ENCODE measurements at places on chromosomes 12 and 14. TPM values are rescaled to one million over a fixed set of nuclear protein-coding genes. Genes with fewer than 3 reads are reported as not detected.

DNA sequence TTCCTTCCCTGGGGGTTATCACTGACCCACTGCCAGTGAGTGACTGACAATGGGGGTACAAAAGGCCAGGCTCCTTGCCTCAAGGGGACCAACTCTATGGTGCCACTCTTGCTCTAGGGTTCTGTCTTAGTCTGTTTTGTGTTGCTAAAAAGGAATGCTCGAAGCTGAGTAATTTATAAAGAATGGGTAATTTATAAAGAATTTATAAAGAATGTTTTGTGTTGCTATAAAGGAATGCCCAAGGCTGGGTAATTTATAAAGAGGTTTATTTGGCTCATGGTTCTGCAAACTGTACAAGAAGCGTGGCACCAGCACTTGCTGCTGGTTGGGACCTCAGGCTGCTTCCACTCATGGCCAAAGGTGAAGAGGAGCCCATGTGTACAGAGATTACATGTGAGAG, 15.8 kb upstream of the RASSF8 start:
- H3K4me3 ChIP-seq, result no peak overlapping the region
- H3K27me3 ChIP-seq, result no peaks in the 10 kb centered on the region
- H3K27ac ChIP-seq, result no peak overlapping the region

DNA sequence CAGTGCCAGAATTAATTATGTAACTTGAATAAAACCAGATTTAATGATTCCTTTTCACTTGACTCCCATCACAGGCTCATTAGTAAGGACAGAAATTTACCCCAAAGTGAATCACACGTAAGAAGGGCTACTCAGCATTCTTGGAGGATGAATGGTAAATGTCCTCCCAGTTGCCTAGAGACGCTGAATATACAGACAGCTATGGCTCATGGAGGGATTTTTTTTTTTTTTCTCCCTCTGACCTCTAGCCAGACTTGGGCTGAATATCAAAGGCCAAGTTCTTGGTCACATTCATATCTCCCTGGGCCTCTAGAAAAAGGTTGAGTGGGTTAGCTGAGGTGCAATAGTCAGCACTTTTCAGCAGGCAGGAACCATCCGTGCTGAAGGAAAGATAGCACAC, 77.5 kb downstream of the PHLDA1 start:
- peak overlapping the region; percentile 59 for H3K27ac ChIP-seq
- H3K4me1 ChIP-seq, result peaks cover 74% of the 10 kb centered on the region
- H3K36me3 ChIP-seq, result no peaks in the 10 kb centered on the region
- H3K27me3 ChIP-seq, result no peaks in the 10 kb centered on the region
- H3K4me3 ChIP-seq, result no peak overlapping the region

DNA sequence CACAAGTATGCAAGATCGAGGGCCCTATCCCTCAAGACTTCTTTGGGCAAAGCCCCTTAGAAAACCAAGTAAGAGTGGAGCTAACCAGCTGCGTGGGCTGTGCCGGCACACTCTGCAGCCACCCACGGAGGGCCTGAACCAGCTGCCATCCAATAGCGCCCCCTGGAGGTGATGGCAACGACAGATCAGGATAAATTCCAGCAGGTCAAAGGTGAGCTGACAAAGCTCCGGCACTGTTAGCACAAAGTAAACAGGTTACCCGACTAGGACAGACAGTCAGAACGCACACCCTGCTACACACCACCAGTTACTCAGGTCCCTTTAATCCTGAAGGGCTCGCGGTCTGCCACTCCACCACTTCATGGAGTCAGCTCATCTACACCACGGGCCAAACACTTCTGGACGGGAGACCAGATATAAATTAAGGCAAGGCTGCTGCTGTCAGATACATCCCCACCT, 4.9 kb downstream of the ZBTB39 start:
- no peak overlapping the region for H3K27ac ChIP-seq
- H3K36me3 ChIP-seq, result peaks cover 34% of the 10 kb centered on the region
- H3K27me3 ChIP-seq, result no peaks in the 10 kb centered on the region
- peaks cover 12% of the 10 kb centered on the region for H3K4me1 ChIP-seq
- no peak overlapping the region for H3K4me3 ChIP-seq

DNA sequence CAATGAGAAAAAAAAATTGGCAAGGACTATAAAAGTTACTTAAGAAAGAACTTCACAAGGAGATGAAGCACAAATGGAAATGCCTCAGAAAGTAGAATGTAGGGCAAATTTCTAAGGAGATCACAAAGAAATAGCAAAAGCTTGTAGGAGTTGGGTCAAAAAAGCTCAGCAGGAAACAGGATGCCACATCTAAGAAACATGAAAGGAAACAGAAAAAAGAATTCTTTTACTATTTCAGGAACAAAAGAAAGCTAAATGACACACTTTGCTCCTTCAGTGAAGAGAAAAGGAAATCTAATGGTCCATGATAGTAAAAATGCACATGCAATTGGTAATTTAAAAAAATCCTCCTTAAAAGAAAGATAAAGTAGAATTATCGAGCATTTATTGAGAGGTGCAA, 452.1 kb upstream of the GARIN6 start:
- no peak for DNase-seq
- no peaks in the 10 kb centered on the region for H3K27me3 ChIP-seq
- peaks cover 17% of the 10 kb centered on the region for H3K4me1 ChIP-seq

GRCh38 chr12:52010692-52011601, 4.2 kb downstream of the TAMALIN start:
- H3K36me3 ChIP-seq, result peaks cover 5% of the 10 kb centered on the region
- H3K4me3 ChIP-seq, result no peak overlapping the region
- peaks cover 39% of the 10 kb centered on the region for H3K4me1 ChIP-seq
- H3K27me3 ChIP-seq, result peaks cover 68% of the 10 kb centered on the region

ALDH1L2 gene
- total RNA-seq, result 3.5 TPM

DNA sequence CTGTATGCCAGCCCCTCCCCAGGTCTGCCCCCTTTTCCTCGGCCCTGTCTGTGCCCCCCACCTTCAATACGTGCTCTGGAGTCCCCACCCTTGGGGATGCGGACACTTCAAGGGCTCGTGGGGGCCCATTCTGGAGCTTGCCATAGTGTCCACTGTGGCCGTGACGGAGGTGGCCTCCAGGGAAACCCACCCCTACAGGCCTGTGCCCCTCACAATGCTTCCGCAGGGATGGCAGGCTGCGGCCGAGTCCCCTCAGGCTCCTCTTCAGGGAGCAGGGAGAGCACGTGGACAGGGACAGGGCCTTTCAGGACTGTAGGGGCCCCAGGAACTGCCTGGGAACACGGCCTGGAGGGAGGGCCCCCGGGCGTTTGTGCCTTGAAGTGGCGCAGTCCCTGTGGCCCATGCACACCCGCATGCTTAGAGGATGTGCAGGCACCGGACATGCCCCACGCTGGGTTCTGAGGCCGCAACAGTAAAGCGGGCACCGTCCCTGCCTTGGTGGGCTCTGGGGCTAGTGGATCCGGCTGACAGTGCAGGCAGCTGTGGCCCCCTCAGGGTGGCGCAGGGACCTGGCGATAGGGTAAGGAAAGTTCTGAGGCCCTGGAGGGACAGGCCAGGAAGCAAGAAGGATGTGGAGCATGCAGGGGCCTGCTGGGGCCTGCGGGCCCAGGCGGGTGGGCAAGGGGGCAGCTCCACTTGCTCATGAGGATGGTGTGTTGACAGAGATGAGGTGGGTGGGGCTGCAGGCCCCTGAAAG, 209.0 kb upstream of the RTL1 start:
- no peak overlapping the region for H3K27ac ChIP-seq
- H3K4me1 ChIP-seq, result peaks cover 13% of the 10 kb centered on the region
- no peak overlapping the region for H3K4me3 ChIP-seq
- H3K36me3 ChIP-seq, result no peaks in the 10 kb centered on the region
- no peaks in the 10 kb centered on the region for H3K27me3 ChIP-seq

GRCh38 chr12:74401035-74401434, 136.6 kb upstream of the ATXN7L3B start:
- no peak overlapping the region for H3K4me3 ChIP-seq
- DNase-seq, result no peak
- peaks cover 6% of the 10 kb centered on the region for H3K4me1 ChIP-seq
- no peaks in the 10 kb centered on the region for H3K36me3 ChIP-seq

DNA sequence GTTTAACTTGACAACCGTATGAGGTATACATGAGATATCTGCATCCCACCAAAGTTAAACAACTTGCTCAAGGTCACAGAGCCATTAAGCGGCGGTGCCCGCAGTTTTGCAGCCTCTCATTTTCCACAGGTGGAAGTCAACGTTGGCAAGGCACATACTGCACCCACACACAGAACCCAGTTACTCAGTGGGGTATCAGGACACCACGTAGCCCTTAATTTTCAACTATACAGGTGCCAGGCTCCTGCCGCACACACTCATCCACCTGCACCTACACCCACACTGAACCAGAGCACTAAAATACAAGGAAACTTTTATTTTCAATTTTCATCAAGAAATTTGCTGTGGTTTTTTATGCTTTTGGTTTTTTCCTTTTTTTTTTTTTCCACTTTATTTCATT, 1.7 kb upstream of the NOP2 start:
- DNase-seq, result no peak
- H3K4me1 ChIP-seq, result peaks cover 13% of the 10 kb centered on the region
- H3K4me3 ChIP-seq, result peak overlapping the region; percentile 99
- peak overlapping the region; percentile 62 for H3K27ac ChIP-seq
- H3K36me3 ChIP-seq, result peaks cover 68% of the 10 kb centered on the region

- H3K27ac ChIP-seq, result peak overlapping the region; percentile 96
- peak; percentile 61 for DNase-seq
- H3K4me3 ChIP-seq, result peak overlapping the region; percentile 88
Observed at GRCh38 chr12:57430112-57430930, 522 bp downstream of the R3HDM2 start.

FLVCR2 gene
- 8.1 TPM for total RNA-seq

- H3K4me3 ChIP-seq, result no peak overlapping the region
- peaks cover 10% of the 10 kb centered on the region for H3K4me1 ChIP-seq
- DNase-seq, result no peak
- no peaks in the 10 kb centered on the region for H3K27me3 ChIP-seq
- H3K27ac ChIP-seq, result peak overlapping the region; percentile 67
Observed at GRCh38 chr14:71525663-71526221, 406.5 kb upstream of the RGS6 start.

KRT77 gene
- not detected for total RNA-seq

DNA sequence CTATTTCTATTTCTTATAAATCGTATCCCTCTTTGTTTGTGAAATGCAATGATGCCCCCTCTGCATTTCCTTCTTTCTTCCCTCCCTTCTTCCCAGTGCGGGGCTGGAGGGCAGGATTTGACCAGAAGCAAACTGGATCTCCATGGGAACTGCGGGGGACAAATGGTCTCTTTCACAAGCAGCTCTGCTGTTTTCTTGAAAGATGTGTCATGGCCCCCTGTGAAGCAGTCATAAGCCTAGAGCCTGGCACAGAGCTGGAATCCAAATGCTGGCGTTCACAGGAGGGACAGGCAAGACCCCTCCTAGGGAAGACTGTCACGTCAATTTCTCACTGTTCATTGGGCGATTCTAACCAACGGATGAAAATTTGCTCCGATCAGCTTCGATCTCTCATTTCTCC, 203.5 kb upstream of the NOS1 start:
- H3K27ac ChIP-seq, result no peak overlapping the region
- H3K4me3 ChIP-seq, result no peak overlapping the region
- H3K4me1 ChIP-seq, result peaks cover 14% of the 10 kb centered on the region
- no peak for DNase-seq

DNA sequence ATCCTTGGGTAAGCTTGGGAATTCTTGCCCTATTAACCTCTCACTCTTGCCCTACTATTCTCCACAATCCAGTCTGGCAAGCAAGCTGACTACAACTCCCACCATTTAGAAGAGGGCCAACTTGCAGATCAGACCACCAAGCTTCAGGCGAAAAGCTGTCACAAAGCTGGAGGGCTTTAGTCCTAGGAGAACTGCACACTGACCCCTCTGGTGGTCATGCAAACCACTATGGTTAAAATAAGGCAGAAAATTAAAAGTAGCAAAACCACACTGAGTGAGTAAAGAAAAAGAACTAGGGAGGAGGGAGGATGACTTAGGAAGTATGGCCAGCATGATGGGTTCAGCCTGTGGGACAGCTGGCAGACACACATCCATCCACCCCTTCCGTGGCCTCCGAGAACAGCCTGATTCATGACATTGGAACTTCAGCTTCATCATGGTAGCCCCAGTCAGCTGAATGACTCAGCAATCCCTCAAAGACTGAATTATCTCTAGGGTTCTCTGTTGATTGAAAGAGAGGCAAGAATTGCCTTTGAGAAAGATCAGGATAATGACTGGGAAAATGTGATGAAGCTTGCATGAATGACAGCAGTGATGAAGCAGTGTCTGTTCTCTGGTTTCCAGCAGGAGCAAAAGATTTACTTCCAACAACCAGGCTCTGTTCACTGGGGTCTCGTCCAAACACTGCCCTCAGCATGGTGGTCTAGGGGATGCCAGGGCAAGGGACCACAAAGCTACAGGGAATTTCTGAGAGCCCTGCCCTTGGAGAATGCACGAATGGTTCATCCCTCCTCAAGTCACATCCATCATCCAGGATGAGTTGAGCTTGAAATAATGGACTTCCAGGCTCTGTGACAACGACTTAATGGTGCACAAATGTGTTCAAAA, 24.4 kb downstream of the PITPNM2 start:
- peaks cover 7% of the 10 kb centered on the region for H3K4me1 ChIP-seq
- no peaks in the 10 kb centered on the region for H3K27me3 ChIP-seq
- no peak overlapping the region for H3K4me3 ChIP-seq
- no peaks in the 10 kb centered on the region for H3K36me3 ChIP-seq
- peak overlapping the region; percentile 13 for H3K27ac ChIP-seq

DNA sequence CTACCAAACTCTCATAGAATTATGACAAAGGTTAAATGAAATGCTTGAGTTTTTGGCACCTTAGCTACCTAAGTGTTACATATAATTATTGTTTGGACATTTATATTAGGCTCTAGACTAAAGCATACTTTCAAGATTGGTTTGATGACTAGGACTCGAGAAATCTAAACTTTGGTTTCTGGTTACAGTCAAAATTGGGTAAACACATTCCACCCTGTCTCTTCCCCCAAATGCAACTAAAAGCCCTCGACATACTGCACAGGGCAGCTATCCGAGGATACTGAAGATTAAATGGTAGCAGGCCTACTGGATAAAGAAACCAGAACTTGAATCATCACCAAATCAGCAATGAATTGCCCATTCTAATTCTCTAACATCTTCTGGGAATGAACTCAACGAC, 369.1 kb downstream of the PRKD1 start:
- no peak overlapping the region for H3K4me3 ChIP-seq
- DNase-seq, result no peak
- no peaks in the 10 kb centered on the region for H3K4me1 ChIP-seq
- H3K27me3 ChIP-seq, result no peaks in the 10 kb centered on the region
- H3K36me3 ChIP-seq, result no peaks in the 10 kb centered on the region

DNA sequence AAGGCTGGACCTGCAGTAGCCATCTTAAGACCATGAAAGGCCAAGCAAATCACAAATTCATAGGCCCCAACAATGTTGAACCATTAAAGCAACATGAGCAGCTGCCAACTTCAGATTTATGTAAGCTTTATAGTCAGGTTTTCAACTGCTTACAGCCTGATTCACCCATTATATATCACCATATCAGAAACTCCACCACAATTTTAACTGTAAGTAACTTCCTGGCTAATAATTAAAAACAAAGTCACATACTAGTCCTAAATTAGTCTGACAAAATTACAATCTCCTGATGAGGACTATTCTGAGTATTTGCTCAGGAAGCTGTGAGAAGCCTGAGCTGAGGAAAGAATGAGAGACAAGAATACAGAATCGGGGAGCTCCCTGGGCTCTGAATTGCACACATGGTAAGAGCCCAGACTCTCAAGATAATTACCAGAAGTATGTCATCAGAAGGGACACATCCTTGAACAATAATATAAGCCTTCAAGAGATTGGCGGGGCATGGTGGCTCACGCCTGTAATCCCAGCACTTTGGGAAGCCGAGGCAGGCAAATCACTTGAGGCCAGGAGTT, 55.1 kb downstream of the NUMB start:
- no peaks in the 10 kb centered on the region for H3K27me3 ChIP-seq
- peaks cover 18% of the 10 kb centered on the region for H3K36me3 ChIP-seq
- H3K4me3 ChIP-seq, result no peak overlapping the region

TAS2R31 gene
- 2.0 TPM for total RNA-seq

AQP6 gene
- total RNA-seq, result 0.21 TPM
